Stimulated activated naive CD8-positive, alpha-beta T cell treated with anti-CD3 and anti-CD28 coated beads, Interleukin-15, Interleukin-2, amounts not matched to agents 100 U/mL and 50 U/mL, for 24 hours (primary cell): ENCODE measurements at places on chromosomes 11 and 22.
A peak's percentile ranks its signal among the peaks of the same experiment; 100 is the strongest.

DNA sequence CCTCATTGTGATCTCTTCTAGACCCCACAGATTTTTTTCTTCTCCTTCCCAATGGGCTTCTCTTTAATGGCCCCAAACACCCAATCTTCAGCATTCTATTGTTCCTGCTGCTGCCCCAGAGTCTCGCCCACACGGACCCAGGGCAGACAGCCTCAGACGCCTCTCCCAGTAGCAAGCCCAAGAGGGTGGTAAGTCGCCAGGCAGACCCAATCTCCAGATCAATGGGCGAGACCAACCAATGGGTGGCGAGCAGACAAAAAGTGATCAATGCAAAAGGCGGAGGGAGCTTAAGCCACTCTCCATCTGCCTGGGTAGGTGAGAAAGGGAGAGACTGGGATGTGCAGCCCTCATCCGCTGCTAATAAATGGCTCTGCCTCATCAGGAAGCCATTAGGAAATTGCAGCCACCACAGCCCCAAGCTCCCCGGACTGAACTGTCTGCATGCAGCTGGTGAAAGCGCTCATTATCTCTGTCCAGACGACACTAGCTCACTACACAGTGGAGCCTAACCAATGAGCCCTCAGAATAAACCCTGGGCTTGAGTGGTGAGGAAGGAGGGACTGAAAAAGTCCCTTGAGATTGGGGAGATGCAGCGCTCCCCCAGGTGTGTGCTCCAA lies 81.8 kb downstream of the ETS1 start:
- DNase-seq, result peak; percentile 42

- DNase-seq, result no peak
These were observed 20.6 kb downstream of the PDE2A start for GRCh38 chr11:72653649-72654048.

GRCh38 chr11:75342966-75343870 lies 8.2 kb downstream of the ARRB1 start:
- no peak for DNase-seq

- no peak for DNase-seq
These were observed 882 bp upstream of the MAP4K2 start for GRCh38 chr11:64803846-64804345.

DNA sequence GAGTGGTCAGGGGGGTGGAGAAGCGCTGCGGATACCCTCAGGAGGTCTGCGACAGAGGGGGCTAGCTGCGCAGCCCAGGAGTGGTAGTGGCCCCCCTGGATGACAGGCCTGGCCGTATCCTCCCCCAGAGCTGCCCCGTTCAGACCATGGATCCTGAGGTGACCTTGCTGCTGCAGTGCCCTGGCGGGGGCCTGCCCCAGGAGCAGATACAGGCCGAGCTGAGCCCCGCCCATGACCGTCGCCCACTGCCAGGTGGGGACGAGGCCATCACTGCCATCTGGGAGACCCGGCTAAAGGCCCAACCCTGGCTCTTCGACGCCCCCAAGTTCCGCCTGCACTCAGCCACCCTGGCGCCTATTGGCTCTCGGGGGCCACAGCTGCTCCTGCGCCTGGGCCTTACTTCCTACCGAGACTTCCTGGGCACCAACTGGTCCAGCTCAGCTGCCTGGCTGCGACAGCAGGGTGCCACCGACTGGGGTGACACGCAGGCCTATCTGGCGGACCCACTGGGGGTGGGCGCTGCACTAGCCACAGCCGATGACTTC lies 505 bp downstream of the NUDT22 start:
- peak; percentile 77 for DNase-seq

- peak; percentile 84 for DNase-seq
These were observed 6.7 kb upstream of the GDPD5 start for GRCh38 chr11:75532200-75533048.

- no peak for DNase-seq
These were observed 3.4 kb upstream of the KCTD17 start for GRCh38 chr22:37048133-37048532.

- DNase-seq, result no peak
These were observed 1.4 kb downstream of the GSTT4 start for GRCh38 chr22:24003887-24004286.

DNA sequence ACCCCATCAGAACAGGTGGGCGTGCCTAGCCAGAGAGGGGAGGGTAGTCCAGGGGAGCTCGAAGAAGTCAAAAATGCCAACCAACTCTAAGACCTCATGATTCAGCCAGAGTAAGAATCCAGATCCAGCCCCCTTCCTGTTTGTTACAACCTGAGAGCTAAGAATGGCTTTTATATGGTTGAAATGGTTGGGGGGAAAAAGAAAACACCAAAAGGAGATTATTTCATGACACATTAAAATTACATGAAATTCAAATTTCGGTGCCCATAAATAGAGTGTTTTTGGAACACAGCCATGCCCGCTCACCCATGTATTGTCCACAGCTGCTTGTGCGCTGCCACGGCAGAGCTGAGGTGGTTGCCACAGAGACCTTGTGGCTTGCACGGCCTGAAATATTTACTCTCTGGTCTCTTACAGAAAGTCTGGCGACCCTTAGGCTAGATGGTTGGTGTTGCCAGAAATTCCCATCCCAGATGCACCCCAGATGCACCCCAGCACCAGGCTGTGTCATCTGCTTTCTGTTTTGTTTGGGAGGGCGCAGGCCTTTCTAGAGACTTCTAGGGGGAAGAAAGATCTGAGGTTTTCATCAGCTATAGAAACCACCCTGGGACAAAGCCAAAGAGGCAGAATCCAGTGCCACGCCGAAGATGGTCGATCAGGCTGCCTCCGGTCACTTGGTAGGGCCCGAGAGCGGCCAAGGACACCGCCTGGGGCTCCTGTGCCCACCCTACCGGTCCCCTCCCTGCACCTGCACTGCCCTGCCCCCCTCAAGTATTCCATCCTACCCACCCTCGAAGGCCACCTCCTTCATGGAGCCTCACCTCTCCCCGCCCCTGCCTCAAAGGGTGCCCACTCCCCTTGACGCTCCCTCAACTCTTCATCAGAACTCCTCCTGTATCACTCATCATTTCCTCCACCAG lies 80.2 kb downstream of the DSCAML1 start:
- no peak for DNase-seq

GRCh38 chr11:10287766-10288715 lies 6.0 kb downstream of the SBF2 start:
- DNase-seq, result no peak

GRCh38 chr11:72743321-72744221 lies 8.6 kb downstream of the ARAP1 start:
- DNase-seq, result no peak

GRCh38 chr22:49838771-49839717 lies 11.4 kb upstream of the BRD1 start:
- peak; percentile 86 for DNase-seq

DNA sequence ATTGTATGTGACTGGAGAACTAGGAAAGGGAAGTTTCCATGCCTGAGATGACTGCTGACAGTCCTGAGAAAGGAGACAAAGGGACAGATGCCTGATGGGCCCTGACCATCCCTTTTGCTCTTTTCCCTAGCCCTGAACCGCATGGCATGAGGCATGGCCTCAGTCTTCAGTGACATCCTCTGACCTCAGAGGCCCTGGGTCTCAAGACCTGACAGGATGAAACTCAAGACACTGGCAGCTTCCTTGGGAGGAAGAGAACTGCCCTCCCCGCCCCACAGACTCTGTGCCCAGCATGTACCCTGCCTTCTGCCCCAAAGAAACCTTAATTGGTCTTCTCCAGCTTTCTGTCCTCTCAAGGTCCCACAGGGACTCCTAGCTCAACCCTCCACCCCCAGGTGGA lies 444.1 kb downstream of the SOX6 start:
- no peak for DNase-seq

DNA sequence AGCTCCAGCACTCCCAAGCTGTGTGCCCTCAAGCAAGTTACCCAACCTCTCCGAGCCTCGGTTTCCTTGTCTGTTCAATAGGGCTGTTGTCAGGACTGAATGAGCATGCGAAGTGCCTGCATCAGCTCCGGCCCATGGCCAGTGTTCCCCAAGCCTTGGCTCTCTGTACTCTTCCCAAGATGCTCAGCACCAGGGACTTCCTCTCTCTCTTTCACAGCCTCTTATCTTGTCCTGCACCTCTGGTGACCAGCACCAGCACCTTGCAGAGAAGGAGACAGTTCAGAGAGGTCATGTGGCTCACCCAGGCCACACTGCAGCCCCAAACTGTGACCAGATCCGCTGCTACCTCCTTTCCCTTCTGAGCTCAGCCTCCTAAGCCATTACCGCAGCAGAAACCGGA lies 120.3 kb upstream of the ANO1 start:
- DNase-seq, result no peak

GRCh38 chr22:29665486-29665885 lies 54.3 kb upstream of the CABP7 start:
- DNase-seq, result no peak
